ENCODE measurements at places on chromosomes 5 and 9.

DNA sequence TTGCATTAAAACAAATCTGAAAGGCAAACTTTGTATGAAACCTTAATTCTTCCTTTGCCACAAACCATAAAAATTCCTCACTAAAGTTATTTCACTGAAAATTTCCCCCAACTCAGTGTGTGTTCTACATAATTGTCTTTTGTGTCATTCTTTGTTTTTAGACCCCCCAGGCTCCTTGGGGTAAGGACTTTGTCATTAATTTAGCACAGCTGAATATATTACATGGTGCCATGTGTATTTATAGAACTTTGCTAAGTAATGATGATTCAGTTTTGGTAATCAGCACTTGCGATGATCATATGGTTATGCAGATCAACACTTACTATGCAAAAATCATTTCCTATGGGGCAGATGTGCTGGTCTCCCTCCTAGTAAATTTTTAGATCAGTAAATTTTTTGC is 712.1 kb upstream of the MEF2C start:
- DNase-seq, result no peak

DNA sequence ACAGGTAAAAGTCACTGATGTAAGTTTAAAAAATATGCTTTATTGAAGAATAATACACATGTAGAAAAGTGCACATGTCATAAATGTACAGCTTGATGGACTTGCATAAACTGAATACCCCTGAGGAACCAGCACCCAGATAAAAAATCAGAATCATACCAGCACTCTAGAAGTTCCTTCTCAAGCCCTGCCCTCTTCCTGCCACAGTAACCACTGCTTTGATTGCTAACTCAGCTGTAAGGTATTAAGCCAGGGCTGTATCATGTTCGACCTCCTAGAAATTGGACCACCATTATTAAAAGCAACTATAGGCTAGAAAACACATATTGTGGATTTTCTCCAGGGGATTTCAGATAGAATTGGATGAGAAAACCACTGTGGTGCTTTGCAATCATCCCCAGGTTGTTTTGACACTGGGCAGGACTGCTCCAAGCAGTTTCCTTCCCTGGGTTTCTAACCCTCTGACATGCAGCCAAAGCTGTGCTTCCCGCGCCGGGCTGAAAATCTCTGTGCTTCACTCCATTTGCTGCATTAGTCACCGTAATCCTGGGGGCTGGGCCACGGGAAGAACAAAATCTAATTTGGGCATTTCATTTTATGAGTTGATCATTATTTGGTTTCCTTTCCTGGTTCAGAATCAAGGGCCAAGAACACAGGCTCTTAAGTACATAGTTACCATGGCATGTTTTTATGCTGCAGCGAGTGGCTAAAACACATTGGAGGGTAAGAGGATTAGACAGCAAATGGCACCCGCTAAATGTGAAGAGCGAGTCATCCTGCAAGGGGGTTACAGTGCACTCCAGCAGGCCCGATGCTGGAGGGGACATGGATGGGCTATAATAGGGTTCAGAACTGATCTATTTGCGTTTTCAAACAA is 139.4 kb upstream of the IL12B start:
- DNase-seq, result no peak

DNA sequence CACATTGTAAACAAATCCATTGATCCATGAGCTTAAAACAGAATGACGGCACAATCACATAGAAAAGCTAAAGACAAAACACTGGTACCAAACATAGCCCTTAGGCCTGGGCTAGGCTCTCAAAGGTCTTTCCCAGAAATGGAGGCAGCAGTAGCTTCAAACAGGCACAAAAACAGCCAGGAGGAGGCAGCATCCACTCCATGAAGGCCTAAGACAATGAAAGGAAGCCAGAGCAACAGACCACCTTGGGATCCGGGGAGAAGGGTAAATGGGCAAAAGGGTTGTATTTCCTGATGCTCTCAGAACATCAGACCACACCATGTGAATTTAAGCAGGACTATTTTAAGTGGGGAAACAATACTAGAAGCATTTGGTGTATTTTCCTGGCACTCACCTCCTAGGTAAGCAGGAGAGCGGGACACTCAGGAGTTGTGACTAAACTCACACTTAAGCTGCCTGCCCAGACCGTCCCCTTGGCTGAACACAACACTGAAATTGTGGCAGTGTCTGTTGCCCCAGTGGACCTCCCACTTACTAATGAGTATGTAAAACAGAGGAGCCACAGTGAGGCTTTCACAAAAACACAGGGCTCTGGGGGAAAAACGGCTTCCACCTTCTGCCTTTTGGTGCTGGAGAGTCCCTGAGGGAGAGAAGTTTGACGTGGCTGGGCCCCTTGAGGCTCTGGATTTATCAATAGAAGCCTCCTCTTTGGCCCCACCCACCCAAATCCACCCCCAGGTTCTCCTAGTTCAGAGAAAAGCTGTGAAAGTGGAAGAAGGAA is 11.9 kb downstream of the GNPDA1 start:
- no peak for DNase-seq

- DNase-seq, result no peak
These were observed 469.0 kb upstream of the BRINP1 start for GRCh38 chr9:119838210-119838609.

DNA sequence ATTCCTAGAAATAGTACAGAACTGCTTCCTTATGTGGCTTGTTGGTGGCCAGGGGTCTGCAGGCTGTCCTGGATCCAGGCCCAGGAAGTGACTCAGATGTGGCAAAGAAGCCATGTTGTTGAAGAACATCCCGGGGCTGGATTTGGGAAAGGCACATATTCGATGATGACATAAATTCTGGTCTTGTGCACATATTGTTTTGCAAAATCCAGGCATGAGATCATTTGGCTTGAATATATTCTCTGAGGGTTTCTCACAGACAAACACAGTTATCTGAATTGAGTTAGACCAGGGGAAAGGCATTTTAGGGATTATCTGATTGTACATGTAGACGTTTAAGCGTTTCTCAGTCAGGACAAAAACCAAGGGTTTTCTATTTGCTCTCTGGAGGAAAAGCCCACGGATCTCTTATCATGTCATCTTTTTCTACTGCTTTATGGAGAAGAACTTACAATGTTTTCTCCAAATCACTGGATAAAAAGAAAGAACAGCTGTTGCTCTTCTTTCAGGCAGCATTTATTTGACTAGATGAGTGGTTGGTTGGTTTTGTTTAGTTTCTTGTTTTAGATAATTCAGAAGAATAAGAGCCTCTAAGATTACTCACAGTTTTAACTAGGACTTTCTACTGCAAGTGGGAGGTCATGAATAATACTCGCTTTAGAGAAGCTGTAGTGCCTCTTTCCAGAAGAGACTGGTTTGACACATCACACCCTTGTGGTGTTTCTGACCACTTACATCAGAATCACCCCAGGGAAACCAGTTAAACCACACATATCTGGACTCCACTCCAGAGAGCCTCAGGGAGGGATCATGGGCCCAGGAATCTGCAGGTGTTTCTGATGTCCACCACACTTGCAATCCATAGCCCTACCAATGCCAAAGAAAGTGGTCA is 29.5 kb upstream of the LHFPL2 start:
- peak; percentile 83 for DNase-seq

- no peak for DNase-seq
These were observed 539.5 kb downstream of the EBF1 start for GRCh38 chr5:158560170-158560569.

- no peak for DNase-seq
These were observed 2.4 kb downstream of the OTP start for GRCh38 chr5:77635917-77636640.

- no peak for DNase-seq
These were observed 16.7 kb downstream of the TERT start for GRCh38 chr5:1278216-1278615.

DNA sequence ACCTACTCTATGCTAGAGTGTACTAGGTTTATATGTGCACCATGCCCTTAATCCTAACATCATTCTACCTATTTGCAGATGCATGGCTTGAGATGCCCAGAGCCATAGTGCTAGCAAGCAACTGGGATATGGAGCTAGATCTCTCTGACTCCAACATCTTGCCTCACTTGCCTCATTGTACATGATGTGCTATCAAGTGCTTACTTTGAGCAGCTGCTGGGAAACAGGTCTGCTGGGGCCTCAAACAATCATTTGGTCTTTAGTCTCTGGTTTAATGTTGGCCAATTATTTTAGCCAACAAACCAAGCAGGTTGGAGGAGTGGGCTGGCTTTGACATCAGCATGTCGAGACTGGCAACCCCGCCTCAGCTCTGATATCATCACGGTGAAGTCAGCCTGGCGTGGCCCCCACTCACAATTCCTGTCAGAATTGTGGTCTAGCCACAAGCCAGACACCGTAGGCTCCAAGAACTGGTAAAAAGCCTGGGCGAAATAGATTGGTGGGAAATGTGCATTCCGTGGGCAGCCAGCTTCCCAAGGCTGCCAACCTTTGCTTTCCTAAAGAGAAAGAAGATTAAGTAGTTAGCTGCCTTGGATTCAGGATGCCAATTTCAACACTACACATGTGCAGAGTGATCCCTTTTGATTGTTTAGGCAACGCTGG is 21.1 kb upstream of the GAS1 start:
- no peak for DNase-seq

- no peak for DNase-seq
These were observed 34.6 kb upstream of the NEK6 start for GRCh38 chr9:124222918-124223720.

DNA sequence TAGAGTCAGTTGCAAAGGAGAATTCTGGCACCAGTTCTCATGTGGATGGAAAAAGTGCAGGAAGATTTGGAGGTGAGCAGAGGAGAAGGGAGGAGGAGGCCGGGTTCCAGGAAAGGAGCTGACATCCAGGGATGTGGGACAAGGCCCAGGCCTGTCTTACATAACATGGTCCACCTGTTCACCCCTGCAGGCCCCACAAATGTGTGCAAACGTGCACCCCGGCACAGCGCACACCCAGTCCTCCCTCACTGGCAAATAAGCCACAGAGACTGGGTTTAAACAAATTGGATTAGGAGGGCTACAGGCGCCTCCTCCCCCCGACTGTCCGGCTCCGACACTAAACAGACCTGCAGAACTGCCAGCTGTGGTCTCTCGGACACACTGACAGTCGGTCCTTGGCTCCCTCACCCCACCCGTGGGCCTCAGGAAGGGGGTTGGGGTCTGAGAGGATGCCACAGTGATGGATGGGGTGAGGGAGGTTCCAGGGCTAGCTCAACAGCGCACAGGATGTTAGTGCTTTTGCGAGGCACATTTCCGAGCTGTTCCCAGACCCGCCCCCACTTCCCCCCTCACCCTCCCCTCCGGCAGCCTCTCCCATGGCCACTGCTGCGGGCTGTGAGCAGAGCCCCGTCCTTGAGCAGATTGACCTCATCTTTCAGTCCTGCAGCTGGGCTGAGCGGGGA is 43.4 kb upstream of the IL17B start:
- DNase-seq, result no peak

GRCh38 chr5:118692811-118693342 is 295.5 kb downstream of the DTWD2 start:
- DNase-seq, result no peak

DNA sequence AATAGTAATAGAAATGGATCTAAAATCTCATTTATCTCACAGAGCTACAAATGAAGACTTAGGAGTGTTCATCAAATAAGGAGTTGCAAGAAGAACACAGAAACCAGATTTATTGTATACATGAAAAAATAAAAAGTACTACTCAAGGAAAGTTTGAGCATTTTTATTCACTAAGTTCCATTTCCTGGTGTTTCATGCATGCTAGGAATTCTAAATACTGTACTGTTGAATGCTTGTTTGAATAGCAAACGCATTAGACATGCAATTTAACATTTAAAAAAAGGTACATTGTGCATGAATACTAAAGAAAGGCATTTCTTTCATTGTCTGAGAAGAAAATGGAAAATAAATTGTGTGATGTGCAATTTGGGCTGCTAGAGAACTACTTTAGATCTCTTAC is 52.1 kb downstream of the C6 start:
- no peak for DNase-seq

- no peak for DNase-seq
These were observed 218.4 kb downstream of the ANXA1 start for GRCh38 chr9:73370053-73370452.

- DNase-seq, result no peak
These were observed 165.3 kb upstream of the SLC27A6 start for GRCh38 chr5:128799945-128800344.

DNA sequence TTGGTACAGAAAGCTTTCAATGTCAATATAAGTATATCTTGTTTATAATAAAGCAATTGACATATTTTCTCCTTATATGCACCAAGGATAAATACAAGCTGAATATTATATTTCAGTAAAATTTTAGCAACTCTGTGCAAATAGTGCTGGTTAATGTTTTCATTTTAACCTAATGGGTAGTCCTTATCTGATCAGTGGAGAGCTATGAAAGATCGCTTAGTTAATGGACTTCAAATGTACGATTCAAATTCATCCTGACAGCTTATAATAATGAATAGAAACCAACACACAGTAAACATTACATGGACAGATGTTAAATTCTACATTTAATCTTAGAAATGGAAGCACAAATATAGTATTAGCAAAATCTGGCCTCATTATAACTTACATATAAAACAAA is 1495.2 kb upstream of the C9orf72 start:
- DNase-seq, result no peak

DNA sequence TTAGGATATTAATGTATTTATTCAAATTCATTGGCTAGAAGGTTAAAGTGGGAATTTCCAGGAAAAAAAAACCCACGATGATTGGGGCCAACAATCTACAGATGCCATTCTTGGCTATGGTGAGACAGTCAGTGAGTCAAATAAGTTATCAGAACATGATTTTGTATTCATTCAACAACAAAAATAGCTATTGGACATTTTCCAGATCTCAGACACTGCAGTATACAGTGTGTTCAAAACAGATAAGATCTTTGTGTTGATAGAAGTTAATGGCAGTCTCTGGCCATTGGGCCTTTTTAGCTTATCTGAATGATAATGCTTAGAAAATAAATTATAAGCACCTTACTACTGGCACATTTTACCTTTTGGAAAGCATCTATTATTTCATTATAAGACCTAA is 547.7 kb downstream of the MAT2B start:
- DNase-seq, result no peak

GRCh38 chr5:73447530-73448462 is 781 bp downstream of the FOXD1 start:
- DNase-seq, result no peak

GRCh38 chr5:61019642-61020041 is 74.6 kb downstream of the NDUFAF2 start:
- DNase-seq, result no peak

- peak; percentile 61 for DNase-seq
These were observed 120.5 kb downstream of the FBXL7 start for GRCh38 chr5:15620501-15620900.

GRCh38 chr9:98117984-98118639 is 910 bp downstream of the TRIM14 start:
- peak; percentile 45 for DNase-seq

GRCh38 chr9:123314617-123315016 is 41.4 kb upstream of the CRB2 start:
- no peak for DNase-seq

DNA sequence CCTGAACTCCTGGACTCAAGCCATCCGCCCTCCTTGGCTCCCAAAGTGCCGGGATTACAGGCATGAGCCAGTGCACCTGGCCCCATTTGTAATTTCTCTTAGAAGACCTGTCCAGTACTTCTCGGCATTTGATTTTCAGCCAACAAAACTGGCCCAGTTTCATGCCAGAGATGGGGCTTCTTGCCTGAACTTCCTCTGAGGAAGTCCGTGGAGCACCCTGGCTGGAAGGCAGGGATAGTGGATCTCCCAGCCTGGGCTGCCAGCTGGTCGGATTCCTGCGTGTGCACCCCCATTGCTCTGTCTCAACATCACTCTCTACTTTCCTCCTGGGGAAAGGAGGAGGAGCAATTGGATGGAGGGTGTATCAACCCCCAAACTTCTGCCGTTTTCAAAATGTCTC is 39.0 kb downstream of the FAM78A start:
- DNase-seq, result no peak

- DNase-seq, result peak; percentile 26
These were observed 292.7 kb upstream of the RASA1 start for GRCh38 chr5:86974955-86975354.
